ENCODE measurements at places on chromosomes 7 and 10. TPM values are rescaled to one million over a fixed set of nuclear protein-coding genes. Genes with fewer than 3 reads are reported as not detected.

Gene IDI2
- total RNA-seq: not detected

DNA sequence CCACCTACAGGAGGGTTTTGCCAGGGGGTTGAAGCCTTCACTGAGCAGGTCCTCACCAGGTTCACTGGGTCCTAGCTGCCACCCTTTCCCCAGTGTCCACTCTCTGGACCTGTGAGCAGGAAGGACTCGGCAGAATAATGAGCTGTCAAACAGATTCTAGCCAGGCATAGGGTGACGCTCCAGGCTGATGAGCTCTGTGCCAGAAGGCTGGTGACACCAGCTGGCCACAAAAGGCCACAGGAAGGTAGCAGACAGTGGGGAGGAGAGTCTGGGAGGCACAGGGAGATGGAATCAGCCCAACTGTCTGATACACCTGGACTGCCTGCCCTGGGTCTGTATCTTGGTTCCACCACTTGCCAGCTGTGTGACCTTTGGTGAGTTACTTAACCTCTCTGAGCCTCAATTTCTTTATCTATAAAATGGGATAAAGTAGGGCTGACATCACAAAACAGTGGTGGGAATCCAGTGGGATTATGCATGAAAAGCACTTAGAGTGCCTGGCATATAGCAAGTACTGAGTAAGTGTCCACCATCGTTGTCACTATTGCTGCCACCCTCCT is 26.7 kb upstream of the NDST2 start:
- DNase-seq: no peak

Gene TEX47
- total RNA-seq: not detected

DNA sequence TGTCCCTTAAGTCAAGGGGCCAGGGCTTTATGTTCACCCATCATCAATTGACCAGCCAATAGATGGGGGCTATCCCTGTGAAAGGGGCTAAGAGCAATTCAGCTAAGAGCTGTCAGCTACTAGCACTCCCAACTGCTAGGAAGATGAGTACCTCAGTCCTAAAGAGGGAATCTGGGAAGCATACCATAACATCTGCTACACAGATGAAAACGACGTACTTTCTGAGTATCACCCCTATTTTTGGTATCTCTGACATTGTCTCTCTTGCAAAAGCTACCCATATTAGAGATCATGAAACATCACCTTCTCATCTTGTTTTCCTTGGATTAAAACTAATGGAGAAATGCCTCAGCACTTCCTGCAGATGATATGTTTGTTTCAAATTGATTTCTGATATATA is 7.5 kb upstream of the SMNDC1 start:
- no peak for DNase-seq

DNA sequence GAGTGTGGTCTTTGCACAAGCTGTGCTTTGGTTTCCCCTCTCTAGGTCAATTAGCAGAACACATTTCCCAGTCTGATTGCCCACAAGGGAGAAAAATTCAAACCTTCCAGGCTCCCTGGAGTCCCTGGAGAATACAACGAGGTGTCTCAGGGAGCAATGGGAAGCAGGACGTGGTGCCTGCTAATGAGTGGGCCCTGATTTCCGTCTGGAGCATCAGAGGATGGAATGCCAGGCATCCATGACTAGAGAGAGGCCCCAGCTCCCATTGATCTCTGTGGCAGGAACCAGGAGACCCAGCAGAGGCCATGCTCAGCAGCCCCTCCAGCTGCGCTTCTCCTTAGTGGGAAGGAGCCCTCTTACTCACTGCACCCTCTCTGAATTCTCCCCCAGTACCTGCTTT is 33.2 kb upstream of the TLX1 start:
- DNase-seq: no peak
